ENCODE measurements at places on chromosomes 5 and 9.

DNA sequence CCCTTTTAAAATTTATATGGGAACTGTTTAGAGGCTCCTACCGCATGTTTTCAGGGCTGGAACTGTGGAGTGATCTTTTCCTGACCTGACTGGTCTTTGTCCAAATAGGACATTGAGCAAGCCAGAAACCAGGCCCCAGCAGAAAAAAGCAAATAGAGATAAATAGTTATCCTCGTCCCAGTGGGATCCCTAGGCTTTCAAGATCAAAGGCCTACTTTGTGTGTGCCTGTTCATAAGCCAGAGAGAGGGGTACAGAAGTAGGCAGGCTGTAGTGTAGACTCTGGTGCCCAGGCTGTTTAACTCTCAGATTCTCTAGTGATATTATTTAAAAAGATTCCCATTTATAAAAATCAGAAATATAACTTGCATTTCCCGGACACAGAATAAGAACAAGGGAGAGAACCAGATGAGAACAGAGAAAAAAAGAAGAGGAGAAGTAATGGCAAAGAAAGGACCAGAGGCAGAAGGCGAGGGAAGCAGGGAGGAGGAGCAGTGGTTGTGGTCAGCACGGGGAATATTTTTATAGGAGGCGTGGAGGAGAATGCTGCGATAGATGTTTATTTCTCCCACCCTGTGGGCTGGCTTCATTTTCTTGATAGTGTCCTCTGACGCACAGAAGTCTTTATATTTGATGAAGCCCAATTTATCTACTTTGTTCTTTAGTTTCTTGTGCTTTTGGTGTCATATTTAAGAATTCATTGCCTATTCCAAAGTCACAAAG, 101.2 kb downstream of the AOPEP start:
- DNase-seq: no peak

DNA sequence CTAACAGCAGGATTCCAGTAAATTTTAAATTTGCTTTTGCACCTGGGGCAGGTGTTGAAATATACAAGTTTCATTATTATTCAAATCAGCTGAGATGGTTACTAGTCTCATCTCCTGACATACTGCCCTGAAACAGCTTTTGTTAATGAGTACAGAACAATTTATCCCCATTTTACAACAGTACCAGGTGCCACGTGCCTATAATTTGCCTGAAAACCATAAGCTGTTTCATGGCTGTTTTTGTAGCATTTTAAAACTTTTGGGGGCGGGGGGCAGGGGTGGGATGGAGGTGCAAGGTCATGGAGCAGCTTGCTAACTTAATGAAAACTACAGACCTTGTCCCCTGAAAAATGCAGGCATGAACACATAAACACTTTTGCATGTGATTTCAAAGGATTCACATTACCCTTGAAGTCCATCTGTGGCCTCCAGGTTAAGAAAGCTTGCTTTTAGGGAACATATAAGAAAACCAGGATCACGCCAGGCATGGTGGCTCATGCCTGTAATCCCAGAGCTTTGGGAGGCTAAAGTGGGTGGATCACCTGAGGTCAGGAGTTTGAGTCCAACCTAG, 42.1 kb downstream of the TIMD4 start:
- DNase-seq: no peak

- no peak for DNase-seq
Measured at GRCh38 chr9:134962973-134963364, 45.3 kb upstream of the FCN1 start.

DNA sequence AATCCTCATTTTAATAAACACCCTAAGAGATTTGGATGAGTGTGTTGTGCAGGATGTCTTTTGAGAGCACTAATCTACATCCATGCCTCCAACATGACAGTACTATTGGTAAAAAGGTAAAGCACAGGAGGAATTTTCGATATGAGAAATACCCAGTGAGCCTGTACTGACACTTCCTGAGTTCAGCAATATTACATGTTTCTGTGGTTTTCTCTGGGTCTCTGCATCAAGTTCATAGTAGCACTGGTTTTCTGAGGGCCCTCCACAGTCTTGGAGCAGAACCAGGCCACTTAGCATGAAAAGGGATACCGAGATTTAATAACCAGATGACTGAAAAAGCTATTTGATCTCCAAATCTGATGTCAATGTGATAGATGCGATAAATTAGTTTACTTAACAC, 524.1 kb downstream of the TMEM38B start:
- DNase-seq: no peak

- DNase-seq: no peak
Measured at GRCh38 chr9:87395804-87396479, 101.7 kb upstream of the DAPK1 start.

DNA sequence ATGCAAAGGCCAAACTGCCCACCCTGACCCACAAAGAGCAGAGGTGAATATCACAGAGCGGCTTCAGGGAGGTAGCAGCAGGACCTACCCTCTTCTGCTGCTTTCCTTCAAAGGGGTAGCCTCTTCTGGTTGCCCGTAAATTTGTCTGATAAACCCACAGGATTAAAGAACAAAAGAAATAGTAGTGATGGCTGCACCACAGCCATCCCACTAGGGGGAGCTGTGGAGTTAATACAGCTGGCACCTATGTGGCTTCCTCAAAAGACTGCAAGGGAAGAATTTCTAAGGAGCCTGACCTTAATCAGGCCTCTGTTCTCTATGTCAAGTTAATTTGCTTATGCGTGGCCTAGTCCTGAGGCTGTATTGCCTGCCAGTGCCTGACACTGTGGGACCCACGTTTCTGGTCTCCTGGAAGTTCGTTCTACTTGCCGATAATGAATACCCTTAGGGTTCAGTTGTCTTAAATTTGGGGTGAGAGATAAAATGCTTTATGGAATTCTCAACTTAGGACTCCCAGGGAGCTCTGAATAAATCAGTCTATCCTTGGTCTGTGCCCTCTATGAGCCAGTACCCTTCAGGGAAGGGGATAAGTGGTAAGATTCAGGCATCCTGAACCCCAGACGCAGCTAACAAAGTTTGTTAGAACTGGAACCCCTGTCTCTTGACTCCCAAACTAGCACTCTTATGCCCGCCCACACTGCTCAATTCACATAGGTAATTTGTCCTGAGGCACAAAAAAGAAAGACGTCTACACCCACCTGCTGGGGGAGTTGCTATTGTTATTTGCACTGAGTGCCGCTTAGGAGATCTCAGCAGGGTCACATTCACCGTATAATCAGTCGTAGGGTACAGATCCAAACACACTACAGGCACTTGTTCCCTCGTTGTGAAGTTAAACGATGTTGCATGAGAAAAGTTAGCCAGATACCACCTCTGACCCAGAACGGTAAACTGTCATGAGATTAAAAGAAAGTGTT, 77.1 kb downstream of the SUSD1 start:
- peak; percentile 68 for DNase-seq

DNA sequence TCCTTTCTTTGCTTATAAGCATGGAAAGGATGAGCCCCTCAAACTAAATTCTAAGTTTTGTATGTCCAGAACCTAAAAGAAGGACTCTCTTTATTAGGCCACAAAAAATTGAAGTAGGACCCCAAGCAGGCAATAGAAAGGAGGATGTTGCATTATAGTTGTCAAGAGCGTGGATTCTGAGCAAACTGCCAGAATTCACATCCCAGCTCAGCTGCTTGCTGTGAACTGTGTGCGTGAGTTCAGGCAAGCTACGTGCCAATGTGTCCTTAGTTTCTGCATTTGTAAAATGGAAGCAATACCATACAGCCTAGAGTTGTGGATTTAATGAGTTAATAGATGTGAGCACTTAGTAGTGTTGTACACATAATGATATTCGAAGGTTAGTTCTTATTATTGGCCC, 70.6 kb upstream of the SLC44A1 start:
- DNase-seq: no peak

GRCh38 chr9:137683262-137683864, 64.6 kb downstream of the EHMT1 start:
- DNase-seq: no peak

DNA sequence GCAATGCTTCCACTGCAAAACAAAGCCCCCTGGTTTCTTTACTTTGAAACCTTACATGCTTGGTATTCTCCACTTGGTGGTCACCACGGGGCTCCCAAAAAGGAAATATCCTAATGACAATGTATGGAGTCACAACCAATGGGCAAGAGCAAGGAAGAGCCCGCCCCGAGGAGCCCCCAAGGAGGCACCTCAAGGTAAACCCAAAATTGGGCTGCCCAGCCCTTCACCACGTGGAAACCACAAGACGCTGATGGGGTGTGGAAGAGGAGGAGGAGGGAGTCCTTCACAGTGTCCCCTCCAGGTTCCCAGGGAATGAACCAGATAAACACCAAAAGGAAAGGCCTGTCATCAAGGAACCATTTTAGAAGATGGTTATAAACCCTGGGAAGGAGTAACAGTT, 3.8 kb downstream of the ROR2 start:
- no peak for DNase-seq

DNA sequence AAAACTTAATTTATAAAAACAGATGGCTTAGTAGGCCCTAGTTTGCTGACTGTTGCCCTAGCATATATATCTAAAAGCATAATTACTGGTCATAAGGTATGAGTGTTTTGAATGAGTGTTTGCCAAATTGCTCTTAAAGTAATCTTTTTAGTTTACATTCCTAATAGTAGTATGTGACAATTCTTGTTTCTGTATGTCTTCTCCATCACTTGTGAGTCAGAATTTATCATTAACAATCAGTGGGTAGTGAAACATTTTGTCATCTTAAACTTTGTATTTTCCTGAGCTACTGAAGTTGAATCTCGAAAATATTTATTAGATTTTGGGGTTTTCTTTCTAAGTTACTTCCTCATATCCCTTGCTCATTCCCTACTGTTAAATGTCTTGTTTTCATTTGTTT, 49.6 kb downstream of the APC start:
- no peak for DNase-seq

- peak; percentile 47 for DNase-seq
Measured at GRCh38 chr9:27457445-27457844, 66.6 kb upstream of the IFNK start.

DNA sequence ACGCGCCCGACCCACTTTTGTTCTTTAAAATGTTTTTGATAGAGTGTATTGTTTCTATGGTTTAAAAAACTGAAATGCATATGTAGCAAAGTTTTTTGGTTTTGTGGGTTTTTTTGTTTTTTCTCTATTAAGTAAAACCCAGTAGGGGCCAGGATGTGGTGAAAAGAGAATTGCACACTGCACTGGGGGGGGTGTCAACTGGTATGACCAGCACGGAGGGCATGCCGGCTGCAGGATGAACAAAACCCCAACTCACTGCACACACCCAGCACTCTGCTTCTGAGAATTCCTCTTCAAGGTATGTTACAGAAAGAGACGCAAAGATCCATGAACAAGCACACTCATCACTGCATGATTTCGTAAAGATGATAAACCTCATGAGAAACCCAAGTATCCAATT, 75.0 kb downstream of the STK10 start:
- no peak for DNase-seq

DNA sequence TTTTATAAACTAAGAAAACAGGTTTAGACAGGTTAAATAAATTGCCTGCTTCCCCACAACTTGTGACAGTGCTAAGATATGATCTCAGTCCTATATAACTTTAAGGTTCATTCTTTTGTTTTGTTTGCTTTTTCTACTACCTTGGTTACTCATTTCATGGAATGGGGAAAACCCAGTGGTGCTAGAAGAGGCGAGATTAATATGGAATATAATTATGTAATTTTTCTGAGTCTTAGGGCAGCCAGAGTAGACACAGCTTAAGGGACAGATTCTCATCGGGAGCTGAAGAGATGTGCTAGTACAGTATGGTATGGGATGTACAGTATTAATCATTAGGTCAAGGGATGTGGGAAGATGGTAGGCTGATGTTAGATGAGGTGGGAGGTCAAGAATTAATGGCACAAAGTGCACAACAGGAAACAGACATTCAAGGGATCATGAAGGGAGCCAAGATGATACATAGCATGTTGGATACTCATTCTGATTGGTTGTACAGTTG, 6.2 kb downstream of the TRIM32 start:
- DNase-seq: no peak

DNA sequence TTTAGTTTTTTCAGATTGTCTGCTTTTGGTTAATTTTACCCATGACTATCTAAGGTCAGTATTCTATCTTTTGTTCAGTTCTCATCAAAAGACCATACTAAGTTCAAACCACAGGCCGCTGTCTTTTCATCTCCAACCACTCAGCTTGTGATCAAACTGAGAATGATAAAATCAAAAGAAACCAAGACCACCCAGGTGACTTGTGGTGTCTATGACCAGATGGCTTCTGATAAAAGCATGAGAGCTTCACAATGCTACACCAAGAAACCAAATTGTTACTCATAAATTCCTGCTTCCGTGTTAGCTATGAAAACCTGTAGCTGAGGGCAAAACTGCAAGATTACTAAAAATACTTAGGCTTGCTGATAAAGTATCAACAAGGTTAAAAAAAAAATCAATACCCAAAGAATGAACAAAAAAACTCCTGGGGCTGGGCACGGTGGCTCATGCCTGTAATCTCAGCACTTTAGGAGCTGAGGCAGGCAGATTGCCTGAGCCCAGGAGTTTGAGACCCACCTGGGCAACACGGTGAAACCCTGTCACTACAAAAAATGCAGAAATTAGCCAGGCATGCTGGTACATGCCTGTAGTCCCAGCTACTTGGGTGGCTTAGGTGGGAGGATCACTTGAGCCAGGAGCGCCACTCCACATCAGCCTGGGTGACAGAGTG, 25.8 kb upstream of the GPX8 start:
- DNase-seq: no peak

GRCh38 chr9:90921104-90921503, 119.5 kb downstream of the SYK start:
- DNase-seq: no peak
